COR-L47 (cell line): ENCODE measurements at places on chromosomes 5 and 9.

DNA sequence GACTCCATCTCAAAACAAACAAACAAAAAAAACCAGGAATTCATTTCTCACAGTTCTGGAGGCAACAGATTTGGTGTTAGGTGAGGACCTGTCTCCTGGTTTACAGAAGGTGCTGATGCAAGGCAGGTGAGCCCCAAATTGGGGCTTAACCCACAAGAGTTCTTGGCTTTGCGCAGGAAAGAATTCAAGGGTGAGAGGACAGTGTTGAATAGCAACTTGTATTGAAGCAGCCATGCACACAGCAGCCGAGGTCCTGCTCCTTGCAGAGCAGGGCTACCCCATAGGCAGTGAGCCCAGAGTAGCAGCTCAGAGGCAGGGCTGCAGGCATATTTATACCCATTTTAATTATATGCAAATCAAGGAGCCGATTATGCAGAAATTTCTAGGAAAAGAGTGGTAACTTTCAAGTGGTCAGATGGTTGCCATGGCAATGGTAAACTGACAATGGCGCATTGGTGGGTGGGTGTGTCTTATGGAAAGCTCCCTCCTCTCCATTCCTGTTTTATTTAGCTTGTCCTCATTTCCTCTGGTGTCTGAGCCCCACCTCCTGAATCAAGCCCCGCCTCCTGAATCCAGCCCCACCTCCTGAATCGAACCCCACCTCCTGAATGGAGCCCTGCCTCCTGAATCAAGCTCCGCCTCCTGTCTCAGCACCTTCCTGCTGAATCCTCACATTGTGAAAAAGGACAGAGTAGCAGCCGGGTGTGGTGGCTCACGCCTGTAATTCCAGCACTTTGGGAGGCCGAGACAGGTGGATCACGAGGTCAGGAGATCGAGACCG, 34.5 kb upstream of the COL5A1 start:
- no peak for DNase-seq

- DNase-seq = peak; percentile 64
Measured at GRCh38 chr5:116571568-116572349, 2.9 kb downstream of the SEMA6A start.

DNA sequence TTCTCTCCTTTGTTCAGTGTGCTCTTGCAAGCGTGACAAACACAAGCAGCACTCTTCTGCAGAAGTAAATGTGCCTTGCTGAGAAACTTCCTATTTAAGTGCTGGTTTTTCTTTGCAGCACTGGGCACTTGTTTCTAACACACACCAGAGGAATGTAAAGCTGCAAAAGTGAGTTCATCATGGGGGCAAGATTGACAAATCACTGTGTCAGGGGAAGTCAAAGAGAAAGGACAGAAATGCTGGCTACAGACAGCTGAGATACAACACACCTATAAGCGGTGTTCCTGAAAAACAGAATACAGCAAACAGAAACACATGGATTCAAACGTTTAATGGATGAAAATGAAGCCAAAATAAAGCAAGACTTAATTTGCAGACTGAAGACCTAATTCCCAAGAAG, 19.6 kb downstream of the ROR2 start:
- no peak for DNase-seq

GRCh38 chr9:134384811-134385479, 58.7 kb downstream of the RXRA start:
- no peak for DNase-seq

DNA sequence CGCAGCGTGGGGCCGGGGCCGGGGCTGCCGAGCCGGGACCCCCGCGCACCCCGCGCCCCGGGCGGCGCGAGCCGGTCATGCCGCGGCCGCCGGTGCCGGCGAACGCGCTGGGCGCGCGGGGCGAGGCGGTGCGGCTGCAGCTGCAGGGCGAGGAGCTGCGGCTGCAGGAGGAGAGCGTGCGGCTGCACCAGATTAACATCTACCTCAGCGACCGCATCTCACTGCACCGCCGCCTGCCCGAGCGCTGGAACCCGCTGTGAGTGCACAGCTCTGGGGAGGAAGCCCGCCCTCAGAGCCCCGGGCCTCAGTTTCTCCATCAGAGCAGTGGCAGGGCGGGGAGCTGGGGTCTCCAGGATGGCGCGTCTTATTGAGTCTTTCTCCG, 335 bp downstream of the GALNT12 start:
- DNase-seq = peak; percentile 12

GRCh38 chr5:180433032-180433422, 61.2 kb upstream of the CNOT6 start:
- no peak for DNase-seq

DNA sequence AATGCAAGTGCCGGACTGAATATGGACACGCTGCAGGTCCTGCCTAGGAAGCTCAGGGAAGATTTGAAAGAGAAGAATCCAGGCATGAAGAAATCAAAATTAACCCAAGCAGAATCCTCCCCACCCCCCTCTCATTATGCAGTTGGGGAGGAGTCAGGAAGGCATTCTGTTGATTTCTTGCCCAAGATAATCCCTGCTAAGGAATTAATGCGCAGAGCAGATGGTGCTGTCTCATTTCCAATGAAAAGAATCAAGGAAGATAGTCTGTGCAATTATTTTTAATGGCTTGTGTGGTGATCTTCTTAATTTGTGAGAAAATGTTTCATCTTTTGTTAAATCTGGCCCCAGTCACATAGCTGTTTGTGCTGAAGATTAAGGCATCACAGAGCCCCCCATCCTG, 145.0 kb downstream of the ZNF462 start:
- DNase-seq = no peak

GRCh38 chr5:115586525-115587146, 15.6 kb downstream of the TICAM2 start:
- DNase-seq = no peak

GRCh38 chr9:91137391-91137790, 224.3 kb downstream of the AUH start:
- DNase-seq = no peak

GRCh38 chr5:173602423-173602822, 14.0 kb downstream of the BOD1 start:
- DNase-seq = no peak

GRCh38 chr5:177403102-177403791, 2.8 kb upstream of the PFN3 start:
- DNase-seq = peak; percentile 57

DNA sequence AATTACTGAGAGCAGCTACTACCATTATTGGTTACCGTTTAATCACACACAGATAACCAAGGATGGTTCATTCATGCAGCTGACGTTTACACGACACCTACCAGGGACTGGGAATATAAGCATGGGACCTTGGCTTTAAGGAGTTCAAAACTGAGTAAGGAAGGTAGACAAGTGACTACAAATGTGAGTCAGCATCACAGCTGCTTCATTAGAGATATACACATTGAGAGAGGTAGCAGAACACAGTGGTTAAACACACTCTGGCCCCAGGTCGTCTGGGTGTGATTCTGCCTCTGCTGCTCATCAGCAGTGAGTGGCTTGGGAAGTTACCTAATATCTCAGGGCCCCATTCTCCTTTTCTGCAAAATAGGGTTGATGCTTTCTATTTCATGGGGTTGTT, 268.6 kb downstream of the NR3C1 start:
- no peak for DNase-seq

DNA sequence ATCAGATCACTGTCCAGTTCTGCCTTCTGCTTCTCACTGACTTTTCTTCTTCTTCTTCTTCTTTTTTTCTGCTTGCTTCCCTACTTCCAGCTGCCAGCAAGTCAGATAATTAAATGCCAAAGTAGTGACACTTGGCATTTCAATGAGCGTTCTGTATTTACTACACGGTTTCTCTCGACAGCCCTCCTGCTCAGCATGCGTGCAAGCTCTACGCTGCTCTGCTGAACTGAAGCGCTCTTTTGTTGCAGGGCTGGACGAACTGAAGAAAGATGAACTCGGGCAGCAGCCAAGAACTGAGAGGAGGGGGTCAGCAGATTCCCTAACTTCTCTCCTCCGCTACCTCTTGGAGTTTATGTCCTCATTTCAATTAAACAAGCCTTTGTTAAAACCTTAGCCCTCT, 319.1 kb downstream of the GLIS3 start:
- no peak for DNase-seq

DNA sequence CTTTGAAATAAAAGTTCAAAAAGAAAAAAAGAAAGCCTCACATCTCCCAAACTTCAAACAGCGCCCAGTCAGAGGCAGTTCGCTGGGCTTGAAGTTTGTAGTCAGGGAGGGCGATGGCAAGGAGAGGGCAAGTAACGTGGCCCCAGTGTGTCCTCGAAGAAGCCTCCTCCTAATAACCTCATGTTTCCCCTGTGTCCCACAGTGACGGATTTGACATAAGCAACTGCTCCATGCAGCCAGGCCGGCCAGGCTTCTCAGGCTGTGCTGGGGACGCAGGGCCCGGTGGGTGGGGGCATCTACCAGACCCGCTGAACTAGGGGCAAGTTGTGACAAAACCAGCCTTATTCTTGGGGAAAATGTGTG, 172.2 kb downstream of the ERCC6L2 start:
- no peak for DNase-seq

DNA sequence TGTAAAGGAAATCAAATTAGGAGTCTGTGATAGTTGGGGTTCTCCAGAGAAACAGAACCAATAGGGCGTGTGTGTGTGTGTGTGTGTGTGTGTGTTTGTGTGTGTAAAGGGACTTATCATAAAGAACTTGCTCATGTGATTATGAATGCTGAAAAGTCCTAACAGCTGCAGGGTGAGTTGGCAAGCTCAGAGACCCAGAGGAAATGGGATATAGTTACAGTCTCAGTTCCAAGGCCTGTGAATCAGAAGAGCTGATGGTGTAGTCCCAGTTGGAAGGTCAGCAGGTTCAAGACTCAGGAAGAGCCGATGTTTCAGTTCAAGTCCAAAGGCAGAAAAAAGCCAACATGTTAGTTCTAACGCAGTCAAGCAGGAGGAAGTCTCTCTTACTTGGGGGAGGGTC, 214.2 kb downstream of the ELAVL2 start:
- no peak for DNase-seq

GRCh38 chr5:157379983-157380382, 80.0 kb upstream of the NIPAL4 start:
- DNase-seq = no peak

- no peak for DNase-seq
Measured at GRCh38 chr9:92971121-92971520, 23.8 kb downstream of the FGD3 start.

DNA sequence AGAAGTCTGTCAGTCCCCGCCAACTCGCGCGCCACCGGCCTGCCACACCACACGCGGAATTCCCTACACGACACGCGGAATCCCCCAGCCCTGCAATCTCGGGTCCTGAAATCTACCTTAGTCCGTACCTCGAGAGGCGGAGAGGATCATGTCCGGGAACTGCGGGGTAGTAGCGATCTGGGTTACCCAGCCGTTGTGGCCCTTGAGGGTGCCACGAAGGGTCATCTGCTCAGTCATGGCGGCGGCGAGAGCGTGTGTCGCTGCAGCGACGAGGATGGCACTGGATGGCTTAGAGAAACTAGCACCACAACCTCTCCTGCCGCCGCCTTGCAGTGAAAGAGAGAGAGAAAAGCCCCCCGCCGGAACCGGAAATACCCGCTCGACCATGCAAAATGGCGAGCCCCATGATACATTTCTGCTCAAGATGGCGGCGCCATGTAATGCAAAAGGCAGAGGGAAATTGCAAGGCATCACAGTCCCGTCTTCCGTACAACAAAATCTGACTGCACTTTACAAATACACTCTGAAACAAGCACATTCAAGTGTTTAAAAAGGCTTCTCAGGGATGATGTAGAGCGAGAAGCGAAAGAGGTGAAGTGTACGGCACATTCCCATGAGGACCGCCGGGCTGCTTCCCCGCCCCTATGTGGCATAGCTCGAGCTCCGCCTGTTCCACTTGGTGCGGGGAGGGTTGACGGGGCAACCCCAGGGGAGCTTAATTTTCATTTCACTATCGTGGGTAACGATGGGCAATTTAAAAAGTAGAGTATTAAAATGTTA, at the start of gene RACK1:
TSS of gene RACK1 (minus strand) at position 343 of the 780 bp plus-strand sequence. CDS start at position 237, 106 bp downstream.
- DNase-seq = no peak

GRCh38 chr9:3906437-3907213, 380.8 kb upstream of the RFX3 start:
- no peak for DNase-seq

DNA sequence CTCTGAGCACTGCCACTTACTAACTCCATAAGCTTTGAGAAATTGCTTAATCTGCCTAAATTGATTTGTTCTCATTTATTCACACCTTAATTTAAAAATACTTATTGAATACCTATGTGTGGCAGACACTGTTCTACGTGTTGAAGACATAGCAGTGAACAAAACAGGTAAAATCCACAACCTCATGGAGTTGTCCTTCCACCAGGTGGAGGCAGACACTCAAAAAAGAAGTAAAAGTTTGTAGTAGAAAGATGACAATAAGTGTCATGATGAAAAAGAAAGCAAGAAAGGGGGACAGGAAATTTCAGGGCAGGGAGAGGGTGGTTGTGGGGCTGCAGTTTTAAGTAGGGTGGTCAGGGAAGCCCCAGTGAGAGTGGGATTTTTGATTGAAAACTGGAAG, 94.9 kb downstream of the SREK1 start:
- peak; percentile 16 for DNase-seq

DNA sequence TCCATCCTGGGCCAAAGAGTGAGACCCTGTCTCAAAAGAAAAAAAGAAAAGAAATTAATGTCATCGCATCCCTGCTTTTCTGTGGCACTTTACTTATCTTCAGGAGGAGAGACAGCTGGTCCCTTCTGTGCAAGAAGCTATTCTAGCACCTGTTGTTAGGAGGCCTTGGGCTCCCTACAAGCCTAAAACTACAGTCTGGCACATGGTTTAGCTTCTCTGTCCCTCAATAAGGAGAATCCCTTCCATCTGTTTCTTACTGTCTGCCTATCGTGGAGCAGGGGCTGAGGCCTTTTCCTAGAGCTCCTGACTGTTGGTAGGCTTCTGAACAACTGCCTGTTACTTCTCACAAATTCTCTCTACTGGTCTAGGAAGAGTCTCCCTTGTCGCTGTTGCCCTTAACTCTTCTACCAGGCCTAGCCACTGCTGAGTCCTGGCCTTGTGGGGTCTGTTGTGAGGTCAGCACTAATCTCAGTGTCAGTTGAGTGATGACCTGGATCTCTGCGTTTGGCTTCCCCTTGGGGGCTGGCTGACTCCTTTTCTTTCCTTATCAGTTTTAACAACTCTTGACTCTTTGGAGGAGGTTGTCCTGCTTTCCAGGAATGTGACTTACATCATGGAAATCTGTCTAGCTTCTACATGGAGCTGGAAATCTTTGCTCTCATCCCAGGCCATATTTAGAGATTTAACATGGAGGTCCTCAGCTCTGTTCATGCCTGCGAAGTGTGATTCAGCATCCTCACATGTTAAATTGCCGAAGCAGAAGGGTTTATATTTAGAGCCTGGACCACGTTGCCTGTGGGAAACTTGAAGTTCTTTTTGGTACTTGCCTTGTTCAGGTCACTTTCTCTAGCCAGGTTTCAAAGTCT, 5.7 kb upstream of the GARNL3 start:
- DNase-seq = no peak

GRCh38 chr5:34854459-34855174, 15.7 kb downstream of the TTC23L start:
- DNase-seq = peak; percentile 64

GRCh38 chr9:84327184-84327583, 13.4 kb downstream of the SLC28A3 start:
- DNase-seq = no peak

GRCh38 chr9:125428060-125428901, 166.7 kb downstream of the GAPVD1 start:
- peak; percentile 18 for DNase-seq
